Prostate gland (tissue), 2 donors: ENCODE measurements at places on chromosomes 2 and 18. TPM values are rescaled to one million over a fixed set of nuclear protein-coding genes. Genes with fewer than 3 reads are reported as not detected.

- no peaks in the 10 kb centered on the region for H3K27me3 ChIP-seq
- H3K4me1 ChIP-seq, result no peaks in the 10 kb centered on the region
- no peak overlapping the region for H3K4me3 ChIP-seq
- no peaks in the 10 kb centered on the region for H3K36me3 ChIP-seq
These were observed 12.4 kb downstream of the EHD3 start for GRCh38 chr2:31246184-31246852.

- no peak overlapping the region for H3K4me3 ChIP-seq
- no peaks in the 10 kb centered on the region for H3K4me1 ChIP-seq
- H3K27ac ChIP-seq, result no peak overlapping the region
These were observed 53.6 kb upstream of the UGP2 start for GRCh38 chr2:63788071-63788470.

DNA sequence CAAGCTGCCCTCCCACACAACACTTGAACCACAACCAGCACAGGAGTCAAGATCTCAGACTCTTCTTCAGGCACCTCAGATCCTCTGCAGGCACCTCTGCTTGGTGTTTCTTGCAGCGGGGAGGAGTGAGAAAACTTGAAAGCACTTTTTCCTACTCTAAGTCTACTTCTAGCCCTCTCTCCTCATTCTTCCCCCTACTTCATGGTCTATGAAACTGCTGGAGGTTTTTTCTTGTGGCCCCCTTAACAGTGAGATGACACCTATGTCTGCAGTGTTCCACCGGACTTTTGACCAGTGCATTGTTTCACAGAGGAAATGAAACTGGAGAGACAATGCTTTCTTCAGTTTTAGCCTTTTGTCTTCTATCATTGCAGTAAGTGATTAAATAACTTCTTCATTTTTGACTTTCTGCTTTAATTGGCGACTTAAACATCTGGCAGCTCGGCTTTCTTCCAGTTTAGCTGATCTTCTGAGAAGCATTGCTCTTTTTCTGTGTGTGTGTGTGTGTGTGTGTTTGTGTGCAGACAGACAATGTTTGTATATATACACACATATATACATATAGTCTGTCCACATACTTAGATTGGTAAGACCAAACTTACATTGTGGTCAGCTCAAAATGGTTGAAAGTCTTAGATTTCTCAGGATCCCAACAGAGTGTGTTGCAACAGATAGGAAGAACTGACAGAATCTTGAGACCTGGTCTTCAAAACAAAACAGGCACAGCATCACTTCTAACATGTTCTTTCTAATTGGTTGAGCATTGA lies 1474.0 kb upstream of the TMEFF2 start:
- no peaks in the 10 kb centered on the region for H3K36me3 ChIP-seq
- no peak overlapping the region for H3K4me3 ChIP-seq
- H3K4me1 ChIP-seq, result no peaks in the 10 kb centered on the region

DNA sequence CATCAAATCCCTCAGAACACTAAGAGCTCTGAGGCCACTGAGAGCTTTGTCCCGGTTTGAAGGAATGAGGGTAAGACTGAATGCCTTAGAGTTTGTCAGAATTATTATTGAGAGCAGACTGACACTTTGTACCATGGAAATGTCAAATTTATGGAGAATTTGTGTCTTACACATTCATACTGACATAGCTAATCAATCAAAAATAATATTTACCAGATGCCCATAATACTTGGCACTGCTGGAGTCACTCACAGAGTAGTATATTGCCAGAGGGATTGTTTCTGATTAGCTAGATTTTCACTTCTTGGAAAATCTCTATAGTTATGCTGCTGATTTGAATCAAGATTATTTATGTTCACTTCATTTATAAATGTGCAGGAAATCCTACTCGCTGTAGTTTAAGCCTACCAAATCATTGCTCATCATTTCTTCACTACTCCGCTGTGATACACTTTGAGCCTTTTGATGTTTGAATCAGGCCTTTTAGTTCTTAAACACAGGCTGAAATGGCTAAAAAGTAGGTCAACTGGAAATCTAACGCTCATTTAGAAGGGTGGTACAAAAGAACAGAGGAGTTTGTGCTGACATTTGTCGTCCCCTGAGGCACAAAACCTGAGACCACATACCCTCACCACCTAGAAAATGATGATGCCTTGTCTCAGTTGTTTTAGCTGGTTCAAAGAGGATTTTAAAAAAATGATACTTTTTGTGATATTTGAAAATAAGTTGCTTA lies 96.1 kb upstream of the CSRNP3 start:
- H3K27ac ChIP-seq, result no peak overlapping the region
- H3K4me3 ChIP-seq, result no peak overlapping the region
- no peaks in the 10 kb centered on the region for H3K27me3 ChIP-seq
- DNase-seq, result no peak

DNA sequence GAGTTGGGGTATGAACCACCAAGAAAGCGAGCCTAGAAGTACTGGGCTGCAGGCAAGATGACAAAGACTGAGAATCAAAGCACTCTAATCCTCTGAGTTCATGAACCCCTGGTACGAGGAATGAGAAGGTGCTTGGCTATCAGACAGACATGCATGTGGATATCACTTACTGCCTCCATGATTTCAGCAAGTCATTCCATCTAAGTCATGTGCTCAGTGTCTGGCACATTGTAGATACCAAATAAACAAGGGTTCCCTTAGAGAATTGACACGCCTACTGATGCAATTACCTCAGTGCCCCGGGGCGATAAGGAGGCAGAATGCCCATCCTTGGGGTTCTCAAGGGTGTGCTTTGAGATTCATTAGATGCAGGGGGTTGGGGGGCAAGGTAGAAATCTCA lies 125.6 kb upstream of the PKDCC start:
- no peaks in the 10 kb centered on the region for H3K27me3 ChIP-seq
- no peaks in the 10 kb centered on the region for H3K36me3 ChIP-seq
- H3K4me3 ChIP-seq, result no peak overlapping the region
- H3K27ac ChIP-seq, result no peak overlapping the region
- no peak for DNase-seq

DNA sequence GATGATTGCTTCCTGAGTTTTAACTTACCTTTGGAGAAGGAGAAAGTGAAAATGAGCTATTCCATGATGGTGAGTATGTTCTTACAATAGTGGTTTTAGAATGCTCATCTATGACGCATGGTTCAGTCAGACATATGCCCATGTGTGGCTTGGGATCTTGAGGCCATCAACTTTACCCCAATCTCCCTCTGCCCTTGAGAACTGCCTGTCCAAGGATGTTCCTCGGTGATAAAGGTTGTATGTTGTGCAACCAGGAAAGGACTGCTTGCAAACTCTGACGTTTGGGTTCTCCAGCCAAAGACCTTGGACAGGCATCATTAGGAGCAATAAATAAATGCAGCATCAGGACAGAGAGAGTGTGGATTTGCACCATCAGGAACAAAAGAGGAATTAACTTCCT lies 165.0 kb downstream of the ZEB2 start:
- DNase-seq, result no peak
- no peaks in the 10 kb centered on the region for H3K36me3 ChIP-seq
- H3K27ac ChIP-seq, result no peak overlapping the region
- H3K4me1 ChIP-seq, result no peaks in the 10 kb centered on the region
- H3K4me3 ChIP-seq, result no peak overlapping the region

- H3K36me3 ChIP-seq, result no peaks in the 10 kb centered on the region
- H3K27me3 ChIP-seq, result no peaks in the 10 kb centered on the region
- peak; percentile 39 for DNase-seq
- H3K27ac ChIP-seq, result no peak overlapping the region
- H3K4me1 ChIP-seq, result peaks cover 2% of the 10 kb centered on the region
- H3K4me3 ChIP-seq, result no peak overlapping the region
These were observed 85.6 kb downstream of the EHD3 start for GRCh38 chr2:31319406-31320175.

DNA sequence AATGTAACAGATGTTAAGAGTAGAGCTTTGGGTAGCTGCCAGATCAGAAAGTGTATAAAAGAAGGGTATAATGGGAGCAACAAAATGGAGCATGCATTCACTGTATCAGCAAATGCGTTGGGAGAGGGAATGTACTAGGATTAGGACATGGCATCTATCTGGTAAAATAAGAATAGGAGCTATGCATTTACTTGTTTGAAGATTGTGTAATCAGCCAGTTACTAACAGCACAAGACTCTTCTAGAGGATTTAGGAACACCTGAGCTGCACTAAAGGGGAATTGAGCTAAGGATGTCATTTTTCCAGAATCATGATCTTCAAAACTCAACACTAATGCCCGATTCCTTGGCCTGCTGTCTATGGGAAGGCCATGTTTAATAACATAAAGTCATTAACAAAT lies 394.2 kb upstream of the TNP1 start:
- H3K4me3 ChIP-seq, result no peak overlapping the region
- no peak overlapping the region for H3K27ac ChIP-seq
- DNase-seq, result no peak
- no peaks in the 10 kb centered on the region for H3K27me3 ChIP-seq

DNA sequence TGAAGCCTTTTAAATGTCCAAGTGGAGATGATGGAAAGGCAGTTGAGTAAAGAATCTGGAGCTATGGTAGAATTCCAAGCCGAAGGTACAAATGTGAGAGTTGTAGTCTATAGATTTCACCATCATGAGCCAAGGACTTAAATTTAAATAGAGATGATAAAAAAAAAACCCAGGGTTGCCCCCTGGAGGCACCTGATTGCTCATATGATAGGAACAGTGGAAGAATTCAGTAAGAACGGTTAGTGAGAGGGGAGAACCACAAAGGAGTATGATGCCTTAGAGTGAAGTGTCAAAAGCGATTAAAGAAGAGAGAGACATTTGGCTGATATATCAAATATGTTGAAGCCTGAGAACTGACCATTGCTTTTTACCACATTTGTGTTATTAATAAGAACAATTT lies 11.9 kb downstream of the NYAP2 start:
- H3K4me3 ChIP-seq, result no peak overlapping the region
- peaks cover 6% of the 10 kb centered on the region for H3K27me3 ChIP-seq
- DNase-seq, result no peak
- H3K36me3 ChIP-seq, result no peaks in the 10 kb centered on the region
- H3K4me1 ChIP-seq, result no peaks in the 10 kb centered on the region

- no peaks in the 10 kb centered on the region for H3K4me1 ChIP-seq
- H3K27ac ChIP-seq, result no peak overlapping the region
- H3K4me3 ChIP-seq, result no peak overlapping the region
- no peak for DNase-seq
- H3K36me3 ChIP-seq, result no peaks in the 10 kb centered on the region
- no peaks in the 10 kb centered on the region for H3K27me3 ChIP-seq
These were observed 143.4 kb downstream of the EML6 start for GRCh38 chr2:54866868-54867267.

DNA sequence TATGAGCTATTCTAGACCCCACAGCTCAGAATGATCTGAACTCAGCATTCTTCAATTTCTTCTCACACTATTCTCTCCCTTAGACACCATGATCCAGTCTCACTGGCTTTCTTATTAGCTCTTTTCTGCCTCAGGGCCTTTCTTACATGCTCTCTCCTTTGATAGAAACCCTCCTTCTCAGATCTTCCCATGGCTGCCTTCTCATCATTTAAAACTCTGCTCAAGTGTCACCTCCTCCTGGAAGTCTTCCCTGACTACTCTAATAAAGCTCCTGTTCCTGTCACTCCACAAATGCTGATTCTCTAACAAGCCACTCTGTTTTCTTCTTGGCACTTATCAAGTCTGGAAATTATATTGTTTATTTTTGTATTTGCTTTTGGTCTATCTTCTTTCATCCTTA lies 131.1 kb downstream of the HNMT start:
- no peaks in the 10 kb centered on the region for H3K4me1 ChIP-seq
- H3K27me3 ChIP-seq, result no peaks in the 10 kb centered on the region
- H3K4me3 ChIP-seq, result no peak overlapping the region
- DNase-seq, result no peak

- no peaks in the 10 kb centered on the region for H3K4me1 ChIP-seq
- no peaks in the 10 kb centered on the region for H3K27me3 ChIP-seq
- H3K36me3 ChIP-seq, result no peaks in the 10 kb centered on the region
- no peak for DNase-seq
- no peak overlapping the region for H3K27ac ChIP-seq
- H3K4me3 ChIP-seq, result no peak overlapping the region
These were observed 63.3 kb downstream of the KCTD18 start for GRCh38 chr2:200446612-200447011.

DNA sequence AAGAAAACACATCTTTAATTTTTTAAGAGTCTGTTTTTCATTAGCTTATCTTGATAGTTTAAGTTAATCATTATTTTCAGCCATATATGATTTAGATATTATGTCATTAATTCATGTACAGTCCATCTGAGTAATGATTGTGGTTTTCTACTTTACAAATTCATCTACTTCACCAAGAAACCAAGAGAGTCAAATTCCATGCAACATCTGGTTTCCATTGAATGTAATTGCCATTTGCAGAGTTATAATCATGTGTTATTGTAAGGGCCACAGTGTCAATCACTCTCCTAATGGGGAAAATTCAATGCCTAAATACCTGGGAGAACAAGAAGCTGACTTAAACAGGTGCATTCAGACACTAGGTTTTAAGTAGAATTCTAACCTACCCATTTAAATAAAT lies 217.2 kb upstream of the OSR1 start:
- H3K27ac ChIP-seq, result no peak overlapping the region
- H3K36me3 ChIP-seq, result no peaks in the 10 kb centered on the region
- no peaks in the 10 kb centered on the region for H3K4me1 ChIP-seq
- H3K4me3 ChIP-seq, result no peak overlapping the region

DNA sequence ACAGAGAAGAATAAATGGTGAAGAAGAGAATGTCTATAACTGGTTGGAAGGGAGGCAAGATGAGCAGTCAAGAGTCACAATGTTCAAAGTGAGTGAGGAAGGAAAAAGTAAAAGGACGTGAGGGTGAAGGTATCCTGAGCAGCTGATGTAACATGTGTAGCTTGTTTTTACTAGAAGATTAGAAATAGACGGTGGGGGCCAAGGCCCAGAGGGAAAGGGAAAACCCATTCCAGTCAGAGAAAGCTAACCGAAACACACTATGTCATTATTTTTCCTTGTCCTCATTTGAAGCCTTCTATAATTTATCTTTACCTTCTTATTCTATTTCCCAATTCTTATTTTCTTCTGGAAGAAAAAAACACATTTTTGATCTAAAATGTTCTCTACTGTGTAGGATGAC lies 176.6 kb downstream of the THADA start:
- no peaks in the 10 kb centered on the region for H3K27me3 ChIP-seq
- H3K4me1 ChIP-seq, result peaks cover 10% of the 10 kb centered on the region
- no peaks in the 10 kb centered on the region for H3K36me3 ChIP-seq
- H3K27ac ChIP-seq, result no peak overlapping the region
- no peak overlapping the region for H3K4me3 ChIP-seq
- DNase-seq, result no peak

Gene ALKAL2
- 22.6 TPM for total RNA-seq

Gene CNGA3
- 1.1 TPM for total RNA-seq

Gene SERPINB11
- 37.8 TPM for total RNA-seq

Gene WNT6
- total RNA-seq, result 8.0 TPM

Gene SLC11A1
- 10.8 TPM for total RNA-seq

Gene WDR35
- total RNA-seq, result 9.2 TPM
